Bone marrow (tissue), 2 donors: ENCODE measurements at places on chromosomes 2 and 18.

GRCh38 chr2:195047955-195048354 lies 609.1 kb upstream of the SLC39A10 start:
- DNase-seq, result no peak

DNA sequence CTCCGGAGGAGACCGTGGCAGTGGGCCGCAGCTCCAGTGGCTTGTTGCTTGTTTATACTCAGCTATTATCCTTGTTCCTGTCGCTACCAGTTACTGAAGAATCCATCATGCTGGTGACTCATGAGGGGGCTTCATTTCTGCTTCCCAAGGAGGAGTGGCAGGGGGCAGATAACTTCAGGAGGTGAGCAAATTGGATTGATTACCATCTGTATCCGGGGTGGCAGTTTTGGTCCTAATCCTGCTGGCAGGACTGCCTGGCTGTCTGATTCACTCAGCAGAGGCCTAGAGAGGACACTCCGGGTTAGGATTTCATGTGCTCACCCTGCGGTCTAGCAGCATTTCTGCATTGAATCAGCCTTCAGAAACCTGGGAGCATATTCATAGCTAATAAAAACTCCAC lies 230.0 kb downstream of the ACTR3 start:
- no peak for DNase-seq

- no peak for DNase-seq
Observed at GRCh38 chr2:177806025-177806424, 266.6 kb downstream of the PDE11A start.

DNA sequence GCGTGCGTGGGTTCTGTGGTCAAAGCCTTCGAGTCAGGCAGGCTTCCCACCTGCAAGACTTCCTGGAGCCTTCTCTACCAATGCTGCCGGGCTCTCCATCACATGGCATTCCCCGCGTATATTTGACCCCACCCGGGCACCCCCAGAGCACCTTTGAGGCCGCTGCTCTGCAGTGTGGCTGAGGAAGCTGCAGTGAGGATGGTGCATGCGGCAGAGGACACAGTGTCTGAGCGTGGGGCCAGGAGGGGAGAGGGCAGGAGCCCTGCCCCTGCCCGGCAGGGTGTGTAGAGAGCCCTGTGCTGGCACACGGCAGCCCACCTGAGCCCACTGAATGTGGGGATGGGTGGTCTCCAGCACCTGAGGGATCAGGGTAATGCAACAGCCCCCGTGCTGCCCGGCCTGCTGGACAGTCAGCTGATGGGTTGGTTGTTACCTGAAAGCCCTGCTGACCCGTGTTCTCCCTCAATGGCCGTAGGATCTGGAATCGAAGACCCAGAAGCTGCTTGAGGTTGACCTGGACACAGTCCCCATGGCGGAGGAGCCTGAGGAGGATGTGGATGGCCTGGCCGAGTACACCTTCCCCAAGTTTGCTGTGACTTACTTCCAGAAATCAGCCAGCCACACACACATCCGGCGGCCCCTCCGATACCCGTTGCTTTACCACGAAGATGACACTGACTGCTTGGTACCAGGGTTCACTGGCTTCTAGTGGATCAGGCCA lies 36.8 kb upstream of the GPR17 start:
- no peak for DNase-seq

DNA sequence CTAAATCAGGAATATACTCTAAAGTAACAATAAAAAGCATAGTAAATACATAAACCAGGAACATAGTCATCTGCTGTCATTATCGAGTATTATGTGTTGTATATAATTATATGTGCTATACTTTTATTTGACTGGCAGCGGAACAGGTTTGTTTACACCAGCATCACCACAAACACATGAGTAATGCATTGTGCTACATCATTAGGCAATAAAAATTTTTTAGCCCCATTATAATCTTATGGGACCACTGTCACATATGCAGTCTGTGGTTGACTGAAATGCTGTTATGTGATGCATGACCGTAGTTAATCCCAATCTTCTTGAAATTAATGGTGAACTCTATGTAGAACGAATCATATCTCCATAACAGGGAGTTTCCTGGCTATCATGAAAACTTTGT lies 136.7 kb upstream of the ZFP36L2 start:
- DNase-seq, result no peak

DNA sequence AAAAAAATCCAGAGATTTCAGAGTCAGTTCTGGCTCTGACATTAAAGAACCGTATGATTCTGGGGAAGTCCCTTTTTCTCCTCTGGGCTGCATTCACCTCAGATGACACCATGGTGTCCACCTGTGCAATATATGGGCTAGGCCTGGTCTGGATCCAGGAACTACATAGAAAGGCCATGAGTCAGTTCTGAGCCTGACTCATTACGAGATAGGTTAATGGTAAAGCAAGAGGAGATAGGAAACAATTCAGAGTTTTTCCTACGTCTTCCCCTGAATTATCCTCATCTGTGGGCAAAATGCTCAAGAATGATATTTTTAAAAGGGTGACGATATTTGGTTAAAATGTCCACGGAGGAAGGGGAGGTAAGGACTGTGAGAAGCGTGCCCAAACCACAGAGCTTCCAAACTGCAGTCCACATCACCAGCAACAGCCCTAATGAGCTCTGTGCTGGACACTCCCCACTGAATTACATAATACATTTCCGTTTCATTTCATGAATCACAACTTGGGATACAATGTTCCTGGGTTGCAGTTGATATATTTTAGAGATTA lies 180.1 kb upstream of the OSR1 start:
- DNase-seq, result no peak

DNA sequence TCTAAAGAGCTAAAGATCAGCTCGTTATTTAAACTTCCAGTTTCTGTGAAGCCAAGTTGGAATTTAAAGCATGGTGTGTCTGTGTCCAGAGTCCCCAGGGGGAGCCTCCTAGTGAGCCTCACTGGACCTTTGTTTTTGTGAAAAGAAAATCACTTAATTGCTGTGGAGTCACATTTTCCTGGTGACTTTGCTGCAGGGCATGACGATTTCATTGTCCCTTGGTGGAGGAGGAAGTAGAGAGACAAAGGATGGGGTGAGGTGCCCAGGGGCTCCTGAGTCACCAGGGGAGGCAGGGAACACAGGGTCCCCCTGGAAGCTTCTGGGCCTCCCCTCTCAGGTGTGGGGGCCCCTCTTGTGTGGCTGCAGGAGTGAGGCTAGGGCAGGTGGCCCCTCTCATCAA lies 19.7 kb downstream of the ATP6V1C2 start:
- DNase-seq, result no peak

- DNase-seq, result no peak
Observed at GRCh38 chr2:12320027-12320734, 396.6 kb upstream of the TRIB2 start.

DNA sequence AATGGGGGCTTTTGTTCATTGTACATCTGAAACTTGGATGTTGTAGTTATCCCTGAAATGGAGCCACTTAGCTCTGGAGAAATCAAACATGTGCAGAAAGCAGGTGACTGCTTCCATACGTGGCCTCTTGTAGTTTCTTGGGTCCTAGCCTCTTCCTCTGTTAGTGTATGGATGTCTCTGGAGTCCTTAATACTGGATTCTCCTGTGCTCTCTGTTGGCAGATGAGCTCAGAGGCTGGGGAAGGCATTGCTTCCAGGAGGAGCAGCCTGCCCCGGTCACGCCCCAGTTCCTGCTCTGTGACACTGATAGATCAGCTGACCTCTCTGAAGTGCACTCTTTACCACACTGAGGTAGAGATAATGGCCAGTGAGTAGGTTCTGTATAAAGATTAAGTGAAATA lies 176.2 kb downstream of the LDLRAD4 start:
- DNase-seq, result no peak
